ENCODE measurements at places on chromosomes 1 and 21. TPM values are rescaled to one million over a fixed set of nuclear protein-coding genes. Genes with fewer than 3 reads are reported as not detected.

DYNLT5 gene
- 0.33 TPM for total RNA-seq

RIPK4 gene
- total RNA-seq, result 0.15 TPM

CD1B gene
- total RNA-seq, result not detected

HES4 gene
- 4.3 TPM for total RNA-seq

RNU1-2 gene
- under 0.01 TPM for total RNA-seq

FCRL6 gene
- total RNA-seq, result not detected

LAPTM5 gene
- total RNA-seq, result not detected

ARHGEF16 gene
- not detected for total RNA-seq

SPOCD1 gene
- 76.4 TPM for total RNA-seq

CFHR1 gene
- total RNA-seq, result not detected

RAVER2 gene
- 4.6 TPM for total RNA-seq

MYCL gene
- total RNA-seq, result 0.15 TPM

KRTAP7-1 gene
- total RNA-seq, result not detected

PLA2G2F gene
- not detected for total RNA-seq

KRTAP19-1 gene
- not detected for total RNA-seq

OR2G2 gene
- total RNA-seq, result not detected

PRCC gene
- 15.4 TPM for total RNA-seq

LRRN2 gene
- total RNA-seq, result not detected

TBX15 gene
- not detected for total RNA-seq

SHISA4 gene
- 15.3 TPM for total RNA-seq

HHIPL2 gene
- 0.58 TPM for total RNA-seq

GSTM5 gene
- 6.4 TPM for total RNA-seq

LINGO4 gene
- not detected for total RNA-seq

DNM3 gene
- 2.0 TPM for total RNA-seq

ATP6V1G3 gene
- total RNA-seq, result not detected

Measured in smooth muscle cell of trachea (primary cell).